Astrocyte of the cerebellum (primary cell): ENCODE measurements at places on chromosomes 11 and 22.

DNA sequence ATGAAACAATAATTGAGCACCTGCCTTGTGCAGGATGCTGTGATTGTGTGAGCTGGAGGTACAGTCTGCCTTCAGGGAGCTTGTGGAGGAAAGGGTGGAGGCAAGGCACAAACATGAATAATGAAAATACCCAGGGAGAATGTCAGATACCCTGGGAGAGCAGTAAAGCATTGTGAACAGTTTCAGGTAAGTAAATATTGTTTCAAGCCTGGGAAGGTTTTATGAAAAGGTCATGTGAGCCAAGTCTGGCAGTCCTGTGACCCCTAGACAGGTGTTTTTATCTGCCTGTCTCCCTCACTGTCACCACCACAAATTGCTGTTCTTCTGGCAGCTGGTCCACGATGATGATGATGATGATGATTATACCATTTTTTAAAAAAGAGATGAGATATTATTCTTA is 32.0 kb downstream of the SPECC1L start:
- DNase-seq: no peak

DNA sequence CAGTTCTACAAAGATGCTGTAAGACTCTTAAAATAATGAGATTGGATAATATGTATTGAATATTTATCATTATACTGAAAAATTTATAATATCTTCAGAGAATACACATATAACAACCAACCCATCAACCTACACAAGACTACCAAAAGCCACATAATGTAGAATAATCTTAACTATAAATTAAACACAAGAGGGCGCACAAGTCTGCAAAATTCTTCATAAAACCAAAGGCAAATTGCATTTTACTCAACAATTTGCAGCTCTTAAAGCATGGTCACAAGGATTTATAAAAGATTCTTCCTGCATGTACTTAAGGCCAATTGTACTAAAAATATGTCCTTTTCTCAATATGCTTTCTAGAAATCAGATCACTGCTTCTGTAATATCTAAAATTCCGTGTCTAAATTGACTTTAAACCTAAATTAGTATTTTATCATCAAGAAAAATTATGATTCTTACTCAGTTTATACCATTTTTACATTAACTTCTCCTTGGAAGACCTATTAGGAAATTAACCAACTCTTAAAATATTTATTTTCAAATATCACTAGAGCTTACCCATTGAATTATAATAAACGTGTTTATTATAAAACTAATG is 79.0 kb downstream of the TTC28 start:
- peak; percentile 59 for DNase-seq

GRCh38 chr11:67489203-67489884 is 6.5 kb downstream of the AIP start:
- DNase-seq: no peak

GRCh38 chr11:74159642-74160041 is 11.2 kb downstream of the C2CD3 start:
- no peak for DNase-seq

DNA sequence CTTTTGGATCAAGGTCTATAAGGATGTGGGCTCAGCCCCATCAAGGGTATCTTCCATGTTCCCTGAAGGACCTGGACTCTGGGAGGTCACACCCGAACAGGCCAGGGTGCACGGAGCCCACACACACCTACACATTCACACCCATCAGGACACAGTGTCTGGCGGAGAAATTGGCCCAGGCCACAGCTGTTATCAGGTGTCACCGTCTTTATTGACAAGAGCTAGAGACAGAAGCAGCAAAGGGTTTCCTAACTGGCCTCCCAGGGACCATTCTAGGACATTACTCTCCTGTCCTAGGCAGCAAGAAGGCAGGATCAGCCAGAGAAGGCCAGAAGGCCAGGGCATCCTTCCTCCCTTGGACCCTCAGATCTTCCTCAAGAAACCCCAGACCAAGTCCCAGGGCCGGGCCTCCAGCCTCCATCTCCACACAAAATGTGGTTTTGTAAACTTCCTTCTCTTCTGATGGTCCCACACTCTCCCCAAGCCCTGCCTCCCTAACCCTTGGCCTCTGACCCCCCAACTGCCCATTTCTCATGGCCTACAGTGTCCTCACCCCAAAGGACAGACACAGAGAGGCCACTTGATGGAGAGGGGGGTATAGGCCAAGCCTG is 8.1 kb downstream of the SSTR3 start:
- DNase-seq: no peak

DNA sequence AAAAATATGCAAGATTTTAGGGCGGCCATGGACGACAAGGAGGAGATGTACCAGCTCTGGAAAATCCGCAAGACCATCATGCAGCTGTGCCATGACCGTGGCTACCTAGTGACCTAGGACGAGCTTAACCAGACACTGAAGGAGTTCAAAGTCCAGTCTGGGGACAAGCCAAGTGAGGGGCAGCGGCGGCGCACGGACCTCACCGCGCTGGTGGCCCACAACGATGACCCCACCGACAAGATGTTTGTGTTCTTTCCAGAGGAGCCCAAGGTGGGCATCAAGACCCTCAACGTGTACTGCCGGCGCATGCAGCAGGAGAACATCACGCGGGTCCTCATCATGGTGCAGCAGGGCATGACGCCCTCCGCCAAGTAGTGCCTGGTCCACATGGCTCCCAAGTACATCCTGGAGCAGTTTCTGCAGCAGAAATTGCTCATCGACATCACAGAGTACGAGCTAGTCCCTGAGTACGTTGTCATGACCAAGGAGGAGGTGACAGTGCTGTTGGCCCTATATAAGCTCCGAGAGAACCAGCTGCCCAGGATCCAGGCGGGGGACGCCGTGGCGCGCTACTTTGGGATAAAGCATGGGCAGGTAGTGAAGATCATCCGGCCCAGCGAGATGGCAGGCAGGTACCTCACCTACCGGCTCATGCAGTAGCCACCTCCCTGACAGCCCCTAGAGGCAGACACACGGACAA is 43.5 kb upstream of the ZC3H12C start:
- DNase-seq: no peak

DNA sequence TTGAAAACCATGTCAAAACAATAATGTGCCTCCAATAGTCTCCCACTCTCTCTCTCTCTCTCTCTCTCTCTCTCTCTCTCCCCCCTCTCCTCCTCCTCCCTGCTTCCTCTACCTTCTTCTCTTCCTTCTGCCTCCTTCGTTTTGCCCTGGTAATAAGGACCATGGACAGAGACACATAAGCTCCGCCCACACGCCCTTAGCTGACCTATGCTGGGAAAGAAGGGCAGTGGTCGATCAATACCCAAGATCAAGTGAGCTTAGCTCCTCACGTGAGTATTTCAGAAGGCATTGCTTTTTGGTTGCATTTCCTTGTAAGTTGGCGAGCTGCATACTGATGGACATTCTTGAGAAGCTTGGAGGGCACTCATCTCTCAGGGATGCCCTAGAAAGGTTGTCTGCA is 194.8 kb downstream of the MIAT start:
- DNase-seq: no peak

DNA sequence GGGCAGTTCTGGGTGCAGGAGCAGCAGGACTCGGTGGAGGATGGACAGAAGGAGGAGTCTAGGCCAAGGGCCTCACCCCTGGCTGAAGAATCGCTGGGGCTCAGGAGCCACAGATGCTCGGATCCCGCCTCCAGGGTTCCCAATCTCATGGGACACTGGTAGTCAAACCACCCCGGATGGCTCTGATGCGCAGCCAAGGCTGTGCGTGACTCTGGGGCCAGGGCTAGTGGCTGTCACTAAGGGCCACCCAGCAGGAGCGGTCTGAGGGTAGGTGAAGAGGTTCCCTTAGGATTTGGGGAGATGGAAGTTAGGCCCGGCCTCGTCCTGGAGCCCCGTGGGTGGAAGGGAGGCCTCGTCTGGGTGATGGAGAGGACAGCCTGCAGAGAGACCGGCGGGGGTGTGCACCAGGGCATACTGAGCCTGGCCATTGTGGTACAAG is 300.6 kb downstream of the TBC1D22A start:
- DNase-seq: no peak

DNA sequence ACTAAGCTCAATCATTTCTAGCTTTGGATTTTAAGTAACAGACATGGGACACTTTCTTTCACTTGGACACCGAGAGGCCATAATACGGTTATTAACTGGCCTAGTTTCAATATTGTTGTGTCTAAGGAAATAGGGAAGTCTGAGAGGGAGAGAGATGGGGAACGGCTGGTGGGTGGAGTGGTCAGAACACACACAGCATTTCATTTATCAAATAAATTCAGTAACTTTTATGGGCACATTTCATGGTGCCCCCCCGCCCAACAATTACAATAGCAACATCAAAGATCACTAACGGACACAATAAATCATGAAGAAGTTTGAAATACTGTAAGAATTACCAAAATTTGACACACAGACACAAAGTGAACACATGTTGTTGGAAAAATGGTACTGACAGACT is 10.7 kb downstream of the PRPF19 start:
- DNase-seq: no peak

DNA sequence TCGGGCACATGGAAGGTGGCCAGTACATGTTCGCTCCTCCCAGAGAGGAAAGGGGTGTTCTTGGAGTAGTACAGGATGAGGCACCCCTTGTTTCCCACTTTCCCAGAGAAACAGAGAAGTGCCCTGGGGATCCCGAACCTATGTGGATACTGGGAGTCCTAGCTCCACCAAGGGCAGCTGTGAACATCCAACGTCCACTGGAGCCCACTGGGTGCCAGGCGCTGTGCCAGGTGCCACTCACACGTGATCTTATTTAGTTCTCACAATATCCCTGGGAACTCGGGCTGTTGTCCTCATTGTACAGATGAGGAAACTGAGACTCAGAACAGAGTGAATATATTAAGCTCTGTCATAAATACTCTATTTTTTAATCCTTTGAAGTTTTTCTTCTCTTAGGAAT is 12.0 kb downstream of the SLCO2B1 start:
- no peak for DNase-seq

DNA sequence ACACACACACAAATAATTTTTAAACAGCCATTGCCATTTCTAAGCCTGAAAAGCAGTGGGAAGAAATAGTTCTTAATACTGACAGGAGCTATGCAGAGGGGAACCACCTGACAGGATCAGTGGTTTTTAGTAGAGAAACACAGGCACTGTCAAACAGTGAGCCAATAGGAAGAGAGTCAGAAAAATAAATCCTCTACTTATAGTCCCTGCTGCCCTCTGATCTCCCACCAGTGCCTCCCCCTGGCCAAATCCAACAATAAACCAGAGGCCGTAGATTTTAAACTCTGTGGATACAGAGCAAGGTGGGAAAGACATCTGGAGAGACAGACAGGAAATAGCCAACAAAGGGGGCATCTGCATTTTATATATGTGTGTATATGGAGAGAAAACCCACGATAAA is 7.9 kb upstream of the OR56B4 start:
- DNase-seq: no peak

DNA sequence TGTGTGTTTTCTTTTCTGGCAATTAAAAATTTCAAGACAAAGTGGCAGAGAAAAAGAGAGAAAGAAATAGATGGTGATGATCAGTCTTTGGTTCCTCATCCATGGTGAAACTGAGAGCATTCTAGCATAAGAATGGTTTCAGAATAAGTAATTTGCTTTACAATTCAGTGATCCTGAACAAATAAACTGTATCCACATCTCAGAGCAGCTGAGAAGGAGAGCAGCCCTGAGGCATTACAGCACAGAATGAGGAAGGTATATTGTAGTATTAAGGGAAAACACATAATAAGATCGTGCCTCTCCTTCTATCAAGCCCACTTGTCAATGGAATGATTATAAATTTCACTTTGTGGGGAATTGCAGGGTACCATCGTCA is 17.4 kb downstream of the LUZP2 start:
- no peak for DNase-seq

DNA sequence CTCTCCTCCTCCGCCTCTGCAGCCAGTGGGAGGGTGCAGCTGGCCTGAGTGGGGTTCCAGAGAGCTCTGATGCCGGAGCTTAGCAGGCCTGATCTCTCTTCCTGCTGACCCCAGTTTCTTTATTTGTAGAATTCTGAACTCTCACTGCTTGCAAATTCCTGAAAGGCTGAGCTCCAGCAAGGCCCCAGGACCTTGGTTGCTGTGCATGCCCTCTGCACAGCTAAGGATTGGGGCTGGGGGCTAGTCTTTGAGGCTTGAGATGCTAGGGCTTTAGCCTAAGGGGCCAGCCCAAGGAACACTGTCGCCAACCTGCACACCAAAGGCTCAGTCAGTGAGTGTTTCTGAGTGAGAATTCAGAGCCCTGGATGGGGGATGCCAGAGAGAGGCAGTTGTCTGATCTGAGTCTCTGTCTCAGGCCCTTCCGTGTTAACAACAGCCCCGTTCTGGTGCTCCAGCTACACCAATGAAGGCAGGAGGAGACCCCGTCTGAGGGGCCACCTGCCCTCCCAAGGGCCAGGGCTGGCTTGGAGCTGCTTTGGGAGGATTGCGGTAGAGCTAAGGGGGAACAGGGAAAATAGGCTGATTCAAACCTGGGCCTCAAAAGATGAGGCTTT is 106.0 kb upstream of the LMO1 start:
- DNase-seq: no peak

- no peak for DNase-seq
Measured at GRCh38 chr11:125935056-125935455, 10.8 kb upstream of the VSIG10L2 start.

DNA sequence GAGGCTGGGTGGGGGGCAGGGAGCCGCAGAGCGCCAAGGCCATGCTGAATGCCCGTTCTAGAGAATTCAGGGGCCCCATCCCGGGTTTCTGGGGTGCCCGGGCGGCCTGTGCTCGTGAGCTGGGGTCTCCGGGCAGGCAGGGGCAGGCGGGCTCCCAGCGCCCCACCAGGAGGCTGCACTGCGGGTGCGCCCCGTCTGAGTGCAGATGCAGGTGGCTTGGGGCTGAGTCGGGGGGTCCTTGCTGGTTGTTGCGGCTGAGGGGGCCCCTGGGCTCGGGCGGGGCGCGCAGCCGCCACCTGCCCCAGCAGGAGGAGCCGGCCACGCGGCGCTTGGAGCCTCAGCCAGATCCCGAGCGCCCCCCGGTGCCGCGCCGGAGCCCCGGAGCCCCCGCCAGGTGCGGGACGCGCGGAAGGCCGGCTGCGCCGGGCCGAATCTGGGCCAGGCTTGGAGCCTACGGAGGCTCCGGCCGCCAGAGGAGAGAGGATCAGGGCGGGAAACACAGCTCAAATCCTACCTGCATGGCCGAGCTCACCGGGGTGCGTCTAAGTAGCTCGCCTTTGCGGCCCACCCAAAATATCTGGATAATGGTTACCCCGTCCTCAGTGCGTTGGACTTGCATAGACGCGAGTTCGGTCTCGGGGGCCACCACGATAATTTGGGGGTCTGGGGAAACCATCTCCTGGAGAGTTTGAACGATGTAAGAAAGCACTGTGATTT is 590 bp upstream of the IGF2 start:
- no peak for DNase-seq

GRCh38 chr11:107271425-107271824 is 186.2 kb downstream of the CWF19L2 start:
- DNase-seq: no peak
